ENCODE measurements at places on chromosomes 16 and 17.

DNA sequence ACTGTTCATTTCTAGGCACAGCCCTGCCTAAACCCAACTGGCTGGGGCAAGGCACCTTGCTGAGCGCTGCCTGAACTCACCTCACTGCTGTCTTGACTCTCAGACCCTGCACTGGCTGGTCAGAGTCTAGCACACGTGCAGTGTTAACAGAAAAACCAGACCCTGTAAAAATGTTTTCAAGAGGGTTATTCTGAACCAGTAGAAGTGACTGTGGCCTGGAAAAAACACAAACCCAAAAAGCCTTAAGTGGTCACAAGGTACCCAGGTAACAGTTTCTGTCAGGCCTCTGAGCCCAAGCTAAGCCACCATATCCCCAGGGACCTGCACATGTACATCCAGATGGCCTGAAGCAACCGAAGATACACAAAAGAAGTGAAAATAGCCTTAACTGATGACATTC, 6.1 kb upstream of the EIF4A3 start:
- H3K4me1 ChIP-seq, result peaks cover 31% of the 10 kb centered on the region
- no peaks in the 10 kb centered on the region for H3K27me3 ChIP-seq
- H3K36me3 ChIP-seq, result no peaks in the 10 kb centered on the region

DNA sequence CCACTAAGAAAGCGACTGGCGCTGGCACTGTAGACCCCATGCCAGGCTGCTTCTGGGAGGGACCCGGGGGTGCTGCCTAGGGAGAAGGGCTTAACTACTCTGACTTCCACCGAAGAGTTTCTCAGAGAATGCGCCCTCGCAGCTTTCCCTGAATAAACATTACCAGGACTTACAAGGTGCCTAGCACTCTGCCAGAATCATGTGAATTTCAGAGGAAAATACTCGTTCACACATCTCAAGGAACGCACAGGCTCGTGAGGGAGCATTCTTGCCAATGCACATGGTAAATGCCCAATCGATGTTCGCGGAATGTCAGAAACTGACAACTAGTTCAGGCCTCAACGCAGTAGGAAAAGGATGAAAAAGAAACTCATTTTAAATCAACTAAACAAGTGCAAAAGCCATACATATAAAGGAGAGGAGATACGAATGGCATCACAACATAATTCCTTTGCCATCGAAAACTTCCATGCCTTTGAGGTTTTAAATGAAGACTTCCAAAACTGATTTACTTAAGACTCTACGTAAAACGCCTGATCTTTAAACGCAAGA, 999 bp downstream of the CMC2 start:
- H3K27ac ChIP-seq, result peak overlapping the region; percentile 100
- H3K36me3 ChIP-seq, result no peaks in the 10 kb centered on the region
- H3K4me3 ChIP-seq, result peak overlapping the region; percentile 98

DNA sequence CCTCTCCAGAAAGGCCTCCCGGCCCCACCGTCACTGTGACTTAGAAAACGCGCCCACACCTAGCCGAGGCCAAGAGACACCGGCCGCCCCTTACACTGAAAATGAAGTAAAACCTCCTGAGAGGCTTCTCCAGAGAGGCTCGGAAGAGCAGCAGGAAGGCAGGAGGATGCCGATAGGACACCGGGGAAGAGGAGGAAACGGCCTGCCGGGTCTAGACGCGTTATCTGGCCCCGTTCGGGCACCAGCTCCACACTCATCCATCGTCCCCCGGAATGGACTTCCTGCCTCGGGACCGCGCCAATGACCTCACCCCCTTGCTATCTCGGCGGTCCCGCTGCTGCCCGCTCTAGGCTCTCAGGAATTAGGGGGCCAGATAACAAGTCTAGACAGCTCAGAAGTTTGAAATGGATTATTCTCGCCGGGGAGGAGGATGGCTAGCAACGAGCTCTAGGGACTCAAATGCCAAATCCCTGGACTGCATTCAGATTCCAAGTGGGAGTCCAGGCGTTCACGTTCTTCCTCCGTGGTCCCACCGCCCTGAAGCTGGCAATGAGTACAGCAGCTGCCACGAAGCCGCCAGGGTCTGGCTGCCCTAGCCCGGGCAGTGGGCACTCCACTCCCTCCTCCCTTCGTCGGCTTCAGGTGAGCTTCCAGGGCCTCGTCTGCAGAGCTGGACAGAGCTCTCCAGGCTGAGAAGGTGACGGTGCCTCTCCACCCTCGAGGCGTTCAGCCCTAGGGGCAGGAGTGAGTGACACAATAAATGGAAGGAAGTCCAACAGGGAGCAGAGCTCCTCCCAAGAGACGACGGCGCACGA, 350.9 kb downstream of the FOXL1 start:
- no peak for DNase-seq
- H3K36me3 ChIP-seq, result no peaks in the 10 kb centered on the region
- H3K27me3 ChIP-seq, result peaks cover 45% of the 10 kb centered on the region
- no peak overlapping the region for H3K27ac ChIP-seq

DNA sequence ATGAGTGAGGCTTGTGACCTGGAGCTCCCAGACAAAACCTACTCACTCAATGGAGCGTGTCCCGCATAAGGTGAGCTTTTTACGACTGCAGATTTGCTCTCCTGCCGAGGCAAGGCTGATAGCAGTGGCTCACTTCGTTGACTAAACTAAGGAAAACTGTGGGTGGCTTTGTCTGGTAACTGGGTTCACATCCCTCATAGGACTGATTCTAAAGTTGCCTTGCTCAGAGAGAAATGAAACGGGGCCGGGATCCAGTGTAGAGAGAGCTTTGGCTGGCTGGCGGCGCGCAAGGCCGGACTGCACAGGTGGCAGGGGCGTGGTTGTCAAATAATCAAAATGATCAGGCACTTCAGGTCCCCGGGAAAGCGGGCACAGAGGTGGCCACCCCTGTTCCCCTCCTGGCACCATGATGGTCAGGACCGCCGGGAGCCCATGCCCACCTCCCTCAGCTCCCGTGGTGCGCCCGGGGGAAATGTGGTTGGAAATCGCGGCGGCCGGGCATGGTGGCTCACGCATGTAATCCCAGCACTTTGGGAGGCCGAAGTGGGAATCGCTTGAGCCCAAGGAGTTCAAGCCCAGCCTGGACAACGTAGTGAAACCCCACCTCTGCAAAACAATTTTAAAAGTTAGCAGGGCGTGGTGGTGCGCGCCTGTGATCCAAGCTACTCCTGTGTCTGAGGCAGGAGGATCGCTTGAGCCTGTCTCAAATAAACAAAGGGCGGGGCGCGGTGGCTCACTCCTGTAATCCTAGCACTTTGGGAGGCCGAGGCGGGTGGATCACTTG, 26.6 kb upstream of the OR1F1 start:
- H3K27ac ChIP-seq, result no peak overlapping the region
- peaks cover 5% of the 10 kb centered on the region for H3K27me3 ChIP-seq
- peaks cover 35% of the 10 kb centered on the region for H3K4me1 ChIP-seq
- H3K36me3 ChIP-seq, result peaks cover 4% of the 10 kb centered on the region
- no peak for DNase-seq

GRCh38 chr17:61495161-61495857, 43.1 kb downstream of the TBX4 start:
- DNase-seq, result no peak
- no peaks in the 10 kb centered on the region for H3K36me3 ChIP-seq
- peak overlapping the region; percentile 37 for H3K4me3 ChIP-seq

- H3K36me3 ChIP-seq, result no peaks in the 10 kb centered on the region
- peak overlapping the region; percentile 26 for H3K27ac ChIP-seq
- DNase-seq, result no peak
- no peak overlapping the region for H3K4me3 ChIP-seq
- peaks cover 48% of the 10 kb centered on the region for H3K4me1 ChIP-seq
Observed at GRCh38 chr17:17959520-17960361, 12.5 kb downstream of the TOM1L2 start.

DNA sequence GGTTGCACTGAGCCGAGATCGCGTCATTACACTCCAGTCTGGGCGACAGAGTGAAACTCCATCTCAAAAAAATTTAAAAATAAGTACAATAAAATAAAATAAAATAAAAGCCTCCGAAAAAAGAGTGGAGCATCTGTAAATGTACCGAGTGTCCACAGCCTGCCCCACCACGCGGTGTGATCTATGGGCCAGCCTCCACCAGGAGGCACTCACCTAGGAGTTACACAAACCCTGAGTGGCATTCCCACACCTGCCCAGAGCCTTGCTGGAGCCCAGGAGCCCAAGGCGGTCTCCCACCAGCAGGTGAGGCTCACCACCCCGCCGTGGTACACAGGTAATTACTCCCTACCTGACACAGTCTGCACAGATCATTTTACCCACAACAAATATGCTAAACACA, 183.2 kb downstream of the ZNF423 start:
- H3K27me3 ChIP-seq, result no peaks in the 10 kb centered on the region
- DNase-seq, result no peak
- no peaks in the 10 kb centered on the region for H3K36me3 ChIP-seq
- H3K4me3 ChIP-seq, result no peak overlapping the region
- H3K27ac ChIP-seq, result no peak overlapping the region
- H3K4me1 ChIP-seq, result no peaks in the 10 kb centered on the region

DNA sequence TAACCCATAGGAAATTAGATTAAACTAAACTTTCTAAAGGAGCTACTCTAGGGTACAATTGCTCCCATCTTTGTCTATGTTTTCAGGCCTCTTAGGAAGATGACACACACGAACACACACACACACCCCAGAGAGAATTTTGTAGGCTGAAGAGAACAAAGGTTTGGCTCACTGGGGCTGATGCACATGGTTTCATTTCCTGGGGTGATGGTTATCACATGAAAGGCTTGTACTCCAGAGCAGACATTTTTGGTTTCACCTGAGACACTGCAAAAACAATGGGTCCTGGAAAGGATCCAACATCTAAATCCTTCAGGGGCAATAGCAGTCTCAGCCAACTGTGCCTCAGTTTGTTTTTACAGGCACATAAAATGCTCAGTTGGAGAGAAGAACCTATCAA, 62.8 kb downstream of the GRB7 start:
- peak overlapping the region; percentile 60 for H3K27ac ChIP-seq
- H3K27me3 ChIP-seq, result no peaks in the 10 kb centered on the region

DNA sequence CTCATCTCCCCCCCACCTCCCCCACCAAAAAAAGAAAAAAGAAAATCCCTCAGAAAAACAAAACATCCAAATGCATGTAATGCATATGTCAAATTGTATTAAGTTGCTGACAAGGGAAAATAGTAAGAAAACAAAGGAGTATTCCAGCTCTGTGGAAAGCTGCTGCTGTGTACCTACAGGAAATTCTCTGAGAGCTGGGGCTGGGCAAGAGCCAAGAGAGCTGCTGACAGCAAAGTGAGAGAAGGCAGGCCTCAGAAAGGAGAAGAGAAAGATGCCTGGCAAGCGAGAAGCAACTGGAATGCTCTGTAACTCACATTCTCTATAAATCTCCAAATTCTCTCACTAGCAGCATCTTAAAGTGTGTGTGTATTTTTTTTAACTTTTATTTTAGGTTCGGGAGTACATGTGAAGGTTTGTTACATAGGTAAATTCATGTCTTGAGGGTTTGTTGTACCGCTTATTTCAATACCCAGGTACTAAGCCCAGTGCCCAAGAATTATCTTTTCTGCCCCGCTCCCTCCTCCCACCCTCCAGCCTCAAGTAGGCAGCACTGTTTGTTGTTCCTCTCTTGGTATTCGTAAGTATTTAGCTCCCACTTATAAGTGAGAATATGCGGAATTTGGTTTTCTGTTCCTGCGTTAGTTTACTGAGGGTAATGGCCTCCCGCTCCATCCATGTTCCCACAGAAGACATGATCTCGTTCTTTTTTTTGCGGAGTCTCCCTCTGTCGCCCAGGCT, 24.4 kb downstream of the CNTROB start:
- no peaks in the 10 kb centered on the region for H3K4me1 ChIP-seq
- no peaks in the 10 kb centered on the region for H3K36me3 ChIP-seq
- H3K27ac ChIP-seq, result no peak overlapping the region
- no peaks in the 10 kb centered on the region for H3K27me3 ChIP-seq

DNA sequence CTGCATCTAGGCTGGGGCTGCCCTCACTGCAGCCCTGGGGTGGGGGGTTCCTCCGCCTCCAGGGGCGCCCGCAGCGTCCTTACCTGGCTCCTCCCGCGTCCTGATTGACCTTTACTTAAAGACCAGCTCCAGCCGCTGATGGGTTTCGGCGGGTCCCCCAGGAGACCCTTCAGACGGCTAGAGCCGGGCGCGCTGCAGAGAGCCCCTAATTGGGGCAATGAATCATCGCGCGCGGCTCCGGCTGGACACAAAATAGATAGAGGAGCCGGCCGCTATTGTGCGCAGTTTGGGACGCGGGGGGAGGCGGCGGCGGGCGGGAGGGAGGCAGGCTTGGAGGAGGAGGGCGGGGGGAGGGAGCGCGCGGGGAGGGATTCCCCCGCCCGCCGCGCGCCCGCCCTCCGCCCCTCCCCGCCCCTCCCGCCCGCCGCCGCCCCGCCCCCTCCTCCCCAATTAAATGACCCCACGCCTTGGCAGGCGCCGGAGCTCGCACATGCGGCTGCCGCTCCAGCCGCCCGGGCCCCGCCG, 56.5 kb upstream of the CIBAR2 start:
- H3K4me3 ChIP-seq, result peak overlapping the region; percentile 59
- H3K27ac ChIP-seq, result no peak overlapping the region
- H3K36me3 ChIP-seq, result no peaks in the 10 kb centered on the region
- peaks cover 60% of the 10 kb centered on the region for H3K27me3 ChIP-seq

- H3K27ac ChIP-seq, result no peak overlapping the region
- H3K4me3 ChIP-seq, result no peak overlapping the region
- H3K4me1 ChIP-seq, result peaks cover 39% of the 10 kb centered on the region
- H3K27me3 ChIP-seq, result no peaks in the 10 kb centered on the region
- peak; percentile 61 for DNase-seq
Observed at GRCh38 chr17:29807520-29808361, 122.3 kb downstream of the SSH2 start.

DNA sequence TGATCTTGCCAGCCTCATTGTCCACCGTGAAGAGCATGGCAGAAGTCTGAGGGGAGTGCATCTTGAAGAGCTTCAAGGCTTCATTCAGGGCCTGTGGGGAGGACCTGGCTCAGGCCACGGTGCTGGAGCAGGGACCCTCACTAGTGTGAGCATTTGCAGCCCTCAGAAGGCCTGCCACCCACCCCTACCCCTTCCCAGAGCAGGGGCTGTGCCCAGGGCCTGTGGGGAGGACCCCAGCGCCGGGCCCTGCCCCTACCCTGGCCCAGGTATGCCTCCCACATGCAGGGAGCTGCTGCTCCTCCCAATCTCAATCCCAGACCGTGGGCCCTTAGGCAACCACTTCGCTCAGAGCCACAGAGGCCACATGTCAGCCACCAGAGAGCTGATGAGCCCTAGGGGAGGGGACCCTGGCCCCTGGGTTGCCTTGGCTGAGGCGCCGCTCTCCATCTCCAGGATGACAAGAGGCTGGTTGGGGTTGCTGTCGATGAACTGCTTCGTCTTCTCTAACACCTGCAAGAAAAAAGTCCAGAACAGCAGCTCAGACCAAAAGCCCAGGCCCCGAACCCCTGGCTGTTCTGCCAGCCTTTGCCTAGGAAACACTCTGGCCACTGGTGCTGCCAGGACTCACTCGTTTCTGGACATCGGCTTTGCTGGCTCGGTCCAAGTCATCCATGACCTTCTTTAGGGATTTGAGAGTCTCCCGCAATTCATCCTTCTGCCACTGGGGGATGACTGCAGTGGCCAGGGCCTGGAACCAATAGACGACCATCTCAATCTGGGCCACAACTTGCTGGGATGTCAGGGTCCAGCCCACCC, 1.8 kb upstream of the EXOSC6 start:
- H3K36me3 ChIP-seq, result peaks cover 7% of the 10 kb centered on the region
- H3K27ac ChIP-seq, result no peak overlapping the region
- H3K4me3 ChIP-seq, result no peak overlapping the region
- peaks cover 11% of the 10 kb centered on the region for H3K4me1 ChIP-seq
- no peaks in the 10 kb centered on the region for H3K27me3 ChIP-seq

Data from naive B cell (primary cell).